ENCODE measurements at places on chromosomes 1 and 21.

DNA sequence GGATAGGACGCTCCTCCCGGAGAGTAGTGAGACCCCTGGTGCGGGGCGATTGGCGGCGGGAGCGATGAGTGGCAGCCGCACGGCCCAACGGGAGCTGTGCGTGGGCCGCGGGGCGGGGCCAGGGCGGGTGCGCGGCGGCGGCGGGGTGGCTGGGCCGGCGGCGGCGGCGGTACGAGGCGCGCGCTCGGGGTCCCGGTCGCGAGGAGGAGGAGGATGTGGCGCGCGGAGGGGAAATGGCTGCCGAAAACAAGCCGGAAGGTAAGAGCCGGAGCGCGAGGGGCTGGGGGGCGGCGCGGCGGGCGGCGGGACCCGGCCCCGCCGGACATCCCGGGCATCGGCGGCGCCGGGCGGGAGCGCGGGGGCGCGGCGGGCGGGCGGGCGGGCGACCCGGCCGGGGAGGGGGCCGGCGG, at the start of gene CAMTA1:
Gene CAMTA1, plus strand, starts transcription at position 137 of the 410 bp plus-strand sequence. Its CDS starts 77 bp downstream, at position 214.
- peak; percentile 99 for DNase-seq

DNA sequence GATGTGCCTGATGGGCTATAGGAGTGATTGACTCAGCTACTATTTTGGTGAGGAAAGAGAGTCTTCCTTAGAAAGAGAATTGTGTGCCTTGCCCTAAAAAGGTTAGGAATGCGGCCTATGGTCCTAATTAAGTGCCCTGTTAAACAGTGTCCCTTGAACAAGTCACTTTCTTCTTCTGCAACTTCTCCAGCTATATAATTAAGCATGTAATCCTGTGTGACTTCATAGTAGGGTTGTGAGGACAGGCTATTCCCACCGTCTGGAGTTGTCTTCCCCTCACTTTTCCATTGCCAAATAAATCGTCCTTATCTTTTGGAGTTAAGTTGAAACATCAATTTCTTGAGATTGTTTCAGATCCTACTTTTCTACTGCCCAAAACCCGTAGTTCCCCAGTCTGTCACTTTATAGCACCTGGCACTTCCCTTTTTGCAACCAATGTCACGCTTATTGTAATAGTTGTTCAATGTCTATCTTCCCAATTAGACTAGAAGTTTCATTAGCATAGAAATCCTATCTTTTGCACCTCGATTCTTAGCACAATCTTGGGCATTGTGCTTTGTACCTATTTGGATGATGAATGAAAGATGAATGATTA, 27.6 kb upstream of the SLC16A1 start:
- no peak for DNase-seq

GRCh38 chr1:221192055-221192454, 312.8 kb downstream of the HLX start:
- DNase-seq: no peak

DNA sequence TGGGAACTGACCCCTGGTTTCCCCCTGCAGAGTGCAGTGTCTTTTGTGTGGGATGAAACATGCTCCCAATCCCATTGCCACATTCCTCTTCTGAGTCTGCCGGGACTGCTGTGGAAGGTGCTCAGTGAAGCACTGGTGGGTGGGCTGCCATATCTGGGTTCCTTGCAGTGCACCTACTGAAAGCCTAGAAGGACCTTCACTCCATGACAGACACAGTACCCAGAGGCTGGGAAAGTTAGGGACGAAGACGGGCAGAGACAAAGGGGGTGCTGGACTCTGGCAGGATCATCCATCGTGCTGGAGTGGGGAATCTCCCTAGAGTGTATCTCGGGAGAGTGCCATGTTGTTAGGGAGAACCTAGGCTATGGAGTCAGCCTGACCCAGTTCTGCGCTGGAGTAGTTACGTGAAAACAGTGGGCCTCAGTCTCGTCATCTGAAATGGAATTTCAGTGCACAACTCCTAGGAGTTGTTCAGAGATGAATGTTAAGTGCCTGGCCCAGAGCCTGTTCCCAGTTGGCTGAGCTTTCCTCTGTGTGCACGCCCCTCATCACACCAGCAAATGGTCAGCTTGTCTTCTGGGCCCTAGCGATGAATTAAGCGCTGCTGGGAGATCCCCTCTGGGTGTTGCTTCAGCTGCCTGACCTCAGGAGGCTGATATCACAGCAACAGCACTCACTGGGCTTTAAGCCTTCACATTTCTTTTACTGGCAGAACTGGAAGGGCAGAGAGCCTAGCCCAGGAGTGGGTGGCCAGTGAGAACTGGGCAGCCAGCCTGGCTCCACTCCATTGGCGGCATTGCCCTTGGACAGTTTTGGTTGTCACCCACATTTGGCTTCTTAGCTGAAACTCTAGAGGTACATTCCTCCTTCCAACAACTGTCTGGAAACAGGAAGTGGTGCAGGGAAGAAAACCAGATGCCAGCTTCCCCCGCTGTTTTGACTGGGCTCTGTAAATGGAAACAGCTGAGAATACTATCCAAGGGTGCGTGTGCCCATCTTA, 479.8 kb upstream of the VAMP3 start:
- no peak for DNase-seq

- DNase-seq: no peak
These were observed 72.6 kb downstream of the MDM4 start for GRCh38 chr1:204588826-204589225.

GRCh38 chr1:209802117-209802779, 3.7 kb downstream of the IRF6 start:
- DNase-seq: no peak

- no peak for DNase-seq
These were observed 120.1 kb downstream of the CAMTA1 start for GRCh38 chr1:6905331-6905730.

GRCh38 chr21:17514124-17514845, 1.4 kb downstream of the CXADR start:
- DNase-seq: no peak

GRCh38 chr1:1142844-1143243, 27.0 kb upstream of the C1orf159 start:
- no peak for DNase-seq

DNA sequence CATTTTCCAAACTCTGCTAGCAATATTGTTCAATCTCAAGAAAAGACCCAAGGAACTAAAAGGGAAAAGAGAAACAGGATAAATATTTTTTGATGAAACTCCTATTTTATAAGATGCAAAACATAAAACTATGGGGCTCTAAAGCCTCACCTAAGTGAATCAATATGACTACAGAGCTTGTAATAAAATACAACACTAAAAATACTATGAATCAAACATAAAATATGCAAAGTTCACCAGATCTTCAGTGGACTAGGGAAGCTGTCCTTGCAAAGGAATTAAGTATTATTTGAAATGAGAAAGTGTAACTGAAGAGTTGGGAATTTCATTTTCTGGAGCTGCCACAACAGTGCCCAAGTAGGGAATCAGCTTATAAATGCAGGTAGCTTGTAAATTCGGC, 124.5 kb downstream of the CRB1 start:
- DNase-seq: no peak

DNA sequence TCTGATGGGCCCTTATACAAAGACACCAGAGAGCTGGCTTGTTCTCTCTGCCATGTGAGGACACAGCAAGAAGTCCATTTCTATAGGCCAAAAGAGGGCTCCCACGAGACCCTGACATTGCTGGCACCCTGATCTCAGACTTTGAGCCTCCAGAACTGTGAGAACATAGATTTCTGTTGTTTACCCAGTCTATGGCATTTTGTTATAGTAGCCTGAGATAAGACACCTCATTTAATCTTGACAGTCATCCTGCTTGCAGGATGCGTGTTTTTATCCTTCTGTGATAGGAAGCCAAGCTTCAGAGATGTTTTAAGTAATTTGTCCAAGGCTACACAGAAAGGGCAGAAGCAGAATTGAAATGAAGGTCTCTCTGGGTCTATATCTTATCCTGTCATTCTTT, 138.8 kb upstream of the HOOK1 start:
- no peak for DNase-seq

DNA sequence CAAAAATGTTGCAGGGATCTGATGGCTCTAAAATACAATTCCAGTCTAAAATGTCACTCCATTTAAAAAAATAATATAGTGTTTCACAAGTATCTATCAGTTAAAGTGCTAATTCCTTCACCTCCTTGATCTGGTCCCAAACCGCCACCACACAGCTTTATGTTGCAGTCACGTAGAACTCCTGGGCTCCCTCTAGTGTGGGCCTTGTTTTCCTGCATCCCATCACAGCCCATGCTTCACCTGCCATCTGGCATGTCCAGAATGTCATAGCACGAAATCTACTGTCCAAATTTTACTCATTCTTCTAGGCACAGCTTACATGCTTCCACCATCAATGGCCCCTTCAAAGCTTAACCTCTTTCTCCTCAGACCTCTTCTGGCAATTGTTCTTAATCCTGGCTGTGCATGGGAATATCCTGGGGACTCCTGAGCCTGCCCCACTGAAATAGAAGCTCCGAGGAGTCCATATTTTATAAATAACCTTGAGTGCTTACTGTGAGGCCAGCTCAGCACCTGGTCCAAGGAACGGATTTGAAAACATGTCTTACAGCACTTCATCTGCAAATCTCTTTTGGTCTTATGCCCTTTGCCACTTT, 15.5 kb downstream of the FYB2 start:
- DNase-seq: no peak

DNA sequence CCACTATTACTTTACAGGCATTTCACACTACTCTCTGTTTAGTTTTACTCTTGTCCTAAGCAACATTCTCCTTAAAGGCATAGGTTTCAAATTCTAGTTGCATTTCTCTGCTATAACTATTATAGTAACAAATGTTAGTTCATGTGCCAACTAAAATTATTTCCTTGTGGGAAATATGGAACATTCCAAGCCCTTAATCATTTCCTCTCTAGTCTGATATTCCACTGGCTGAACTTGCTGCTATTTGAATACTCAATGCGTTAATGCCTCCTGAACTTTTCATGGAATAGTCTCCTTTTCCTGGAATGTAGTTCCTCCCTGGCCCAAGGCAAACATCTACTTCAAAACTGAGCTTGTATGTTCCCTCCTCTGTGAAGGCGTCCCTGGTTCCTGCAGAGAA, 19.3 kb upstream of the TBX19 start:
- DNase-seq: no peak

DNA sequence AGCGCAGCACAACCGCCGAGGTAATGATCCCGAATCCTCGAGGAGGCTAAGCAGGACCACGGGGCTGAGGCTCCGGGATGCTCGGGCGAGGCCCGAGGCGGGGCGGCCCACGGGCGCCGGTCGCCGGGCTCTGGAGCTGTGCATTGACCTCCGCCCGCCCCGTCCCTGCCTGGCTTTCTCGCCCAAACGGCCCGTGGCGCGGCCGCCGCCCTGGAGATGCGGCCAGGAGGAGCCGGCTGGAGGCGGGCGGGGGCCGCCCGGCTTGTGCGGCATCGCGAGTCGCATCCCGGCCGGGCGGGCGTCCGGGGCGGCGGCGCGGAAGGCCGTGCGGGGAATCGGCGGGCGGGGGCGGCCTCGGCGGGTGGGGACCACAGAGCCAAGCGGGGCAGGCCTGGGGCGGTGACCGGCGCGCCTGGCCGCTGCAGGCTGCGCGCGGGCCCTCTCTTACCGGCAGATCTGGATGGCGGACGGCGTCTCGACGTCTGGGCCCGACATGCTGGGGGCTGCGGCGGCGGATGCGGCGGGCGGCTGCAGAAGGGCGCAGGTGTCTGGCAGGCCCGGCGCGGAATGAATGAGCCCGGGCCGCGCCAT, 663 bp downstream of the ACOT7 start:
- DNase-seq: no peak

DNA sequence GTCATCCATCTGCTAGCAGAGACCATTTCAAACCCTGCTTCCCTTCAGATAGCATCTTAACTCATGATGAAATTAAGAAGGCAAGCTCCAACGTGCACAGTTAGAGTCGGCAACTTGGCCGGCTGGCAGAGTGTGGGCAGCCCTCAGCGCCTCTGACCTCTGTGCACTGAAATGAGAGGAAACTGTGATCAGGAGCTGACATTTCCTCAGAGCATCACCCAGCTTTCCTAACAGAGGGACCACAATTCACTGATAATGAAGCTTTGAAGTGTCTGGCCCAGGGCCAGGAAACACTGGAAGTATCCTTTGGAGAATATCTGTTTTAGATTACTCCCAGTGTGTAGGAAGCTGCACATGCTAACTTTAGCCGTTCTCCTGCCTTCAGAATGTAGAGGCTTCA, 145.0 kb upstream of the ZC3H11B start:
- no peak for DNase-seq

GRCh38 chr1:25243907-25244306, 3.3 kb downstream of the RSRP1 start:
- DNase-seq: no peak

DNA sequence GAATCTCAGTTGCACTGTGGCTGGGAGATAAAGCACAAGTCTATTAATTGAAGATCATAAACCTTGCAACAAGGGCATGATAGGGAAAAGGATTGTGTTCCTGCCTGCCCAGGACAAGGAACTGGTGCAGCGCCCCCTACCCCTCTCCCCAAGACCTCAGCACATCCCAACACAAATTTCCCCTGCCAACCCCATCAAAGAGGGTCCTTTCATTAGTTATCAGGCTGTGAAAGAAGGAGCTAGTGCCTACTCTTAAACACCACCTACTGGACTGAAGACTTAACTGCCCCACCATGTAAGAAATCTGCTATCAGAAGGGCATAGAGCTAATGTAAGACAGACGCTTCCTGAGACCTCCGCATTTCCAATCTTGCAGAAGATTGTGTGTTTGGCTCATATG, 372.6 kb downstream of the AGBL4 start:
- no peak for DNase-seq

- no peak for DNase-seq
These were observed 36.8 kb downstream of the MAB21L3 start for GRCh38 chr1:116147972-116148371.

- DNase-seq: no peak
These were observed 53.9 kb downstream of the SELENOF start for GRCh38 chr1:86860020-86860419.

GRCh38 chr1:228735871-228736586, 750 bp downstream of the RHOU start:
- peak; percentile 29 for DNase-seq

GRCh38 chr1:160136121-160136925, 15.1 kb upstream of the ATP1A4 start:
- DNase-seq: no peak

DNA sequence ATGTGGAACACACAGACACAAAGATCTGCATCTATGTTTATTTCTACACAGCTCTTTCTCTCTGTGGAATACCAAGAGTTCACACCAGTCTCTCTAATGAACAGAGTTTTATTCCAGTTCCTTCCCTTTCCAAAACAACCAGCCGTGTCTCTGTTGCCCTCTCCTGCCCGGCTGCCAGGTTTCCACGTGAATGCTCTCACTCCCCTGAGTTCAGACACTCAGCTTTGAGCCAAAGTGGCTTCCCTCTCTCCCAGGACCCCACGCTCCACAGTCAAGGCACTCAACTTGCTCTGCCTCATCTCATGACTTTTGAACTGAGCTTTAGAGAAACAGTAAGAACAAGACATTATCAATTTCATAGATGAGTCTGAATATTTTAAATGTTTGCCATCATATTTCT, 488.9 kb downstream of the SMYD3 start:
- DNase-seq: no peak

GRCh38 chr1:153958961-153959260, 499 bp upstream of the CRTC2 start:
- DNase-seq: no peak

GRCh38 chr1:159845751-159846629, 16.5 kb downstream of the VSIG8 start:
- DNase-seq: no peak
